ENCODE measurements at places on chromosomes 6 and 20.
A peak's percentile ranks its signal among the peaks of the same experiment; 100 is the strongest.

- no peak for DNase-seq
These were observed 19.9 kb upstream of the KHDC1 start for GRCh38 chr6:73282871-73283270.

DNA sequence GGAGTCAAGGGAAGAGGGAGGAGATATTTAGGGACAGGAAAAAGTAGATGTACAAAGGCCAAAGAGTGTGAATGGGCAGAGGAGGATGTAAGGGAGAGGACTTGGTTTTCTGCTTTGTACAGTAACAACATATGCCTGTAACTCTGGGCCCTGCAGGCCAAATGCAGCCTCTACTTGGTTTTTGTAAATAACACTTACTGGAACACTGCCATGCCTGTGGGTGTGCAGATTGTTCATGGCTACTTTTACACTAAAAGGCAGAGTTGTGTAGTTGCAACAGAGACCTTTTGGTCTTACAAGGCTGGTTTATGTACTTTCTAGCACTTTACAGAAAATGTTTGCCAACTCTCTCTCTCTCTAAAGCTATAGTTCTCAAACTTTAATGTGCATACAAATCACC, 157.1 kb downstream of the PHACTR1 start:
- DNase-seq, result no peak

DNA sequence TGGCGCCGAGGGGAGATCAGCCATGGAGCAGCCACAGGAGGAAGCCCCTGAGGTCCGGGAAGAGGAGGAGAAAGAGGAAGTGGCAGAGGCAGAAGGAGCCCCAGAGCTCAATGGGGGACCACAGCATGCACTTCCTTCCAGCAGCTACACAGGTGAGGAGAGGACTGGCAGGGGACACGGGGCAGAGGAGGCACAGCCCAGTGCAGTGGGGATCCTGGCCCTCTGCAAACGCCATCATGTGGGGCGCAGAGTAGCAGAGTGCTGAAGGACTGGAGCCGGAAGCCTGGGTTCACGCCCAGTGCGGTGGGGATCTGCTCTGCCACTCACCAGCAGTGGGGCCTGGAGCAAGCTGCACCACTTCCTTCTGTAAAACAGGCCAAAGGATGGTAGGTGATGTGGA, 41.1 kb upstream of the FANCE start:
- DNase-seq, result no peak

DNA sequence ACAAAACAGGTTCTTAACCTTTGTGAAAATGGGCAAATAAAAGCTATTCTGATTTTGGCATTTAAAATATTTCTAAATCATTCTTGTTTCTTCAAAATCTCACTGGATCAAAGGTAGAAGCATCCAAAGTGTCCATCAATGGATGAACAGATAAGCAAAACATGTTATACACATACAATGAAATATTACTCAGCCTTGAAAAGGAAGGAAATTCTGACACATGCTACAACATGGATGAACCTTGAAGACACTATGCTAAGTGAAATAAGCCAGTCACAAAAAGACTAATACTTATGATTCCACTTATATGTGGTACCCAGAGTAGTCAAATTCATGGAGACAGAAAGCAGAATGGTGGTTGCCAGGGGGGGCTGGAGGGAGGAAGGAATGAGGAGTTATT, 45.9 kb downstream of the SNX14 start:
- DNase-seq, result no peak

GRCh38 chr6:166293731-166294584, 14.2 kb downstream of the PRR18 start:
- no peak for DNase-seq

GRCh38 chr20:33423141-33423834, 20.3 kb downstream of the SNTA1 start:
- DNase-seq, result peak; percentile 95

- no peak for DNase-seq
These were observed 37.9 kb downstream of the PRDM1 start for GRCh38 chr6:106124015-106124414.

- DNase-seq, result no peak
These were observed 222.6 kb upstream of the HDDC2 start for GRCh38 chr6:125524356-125524755.

- no peak for DNase-seq
These were observed 107.4 kb downstream of the PREX1 start for GRCh38 chr20:48720256-48720985.

DNA sequence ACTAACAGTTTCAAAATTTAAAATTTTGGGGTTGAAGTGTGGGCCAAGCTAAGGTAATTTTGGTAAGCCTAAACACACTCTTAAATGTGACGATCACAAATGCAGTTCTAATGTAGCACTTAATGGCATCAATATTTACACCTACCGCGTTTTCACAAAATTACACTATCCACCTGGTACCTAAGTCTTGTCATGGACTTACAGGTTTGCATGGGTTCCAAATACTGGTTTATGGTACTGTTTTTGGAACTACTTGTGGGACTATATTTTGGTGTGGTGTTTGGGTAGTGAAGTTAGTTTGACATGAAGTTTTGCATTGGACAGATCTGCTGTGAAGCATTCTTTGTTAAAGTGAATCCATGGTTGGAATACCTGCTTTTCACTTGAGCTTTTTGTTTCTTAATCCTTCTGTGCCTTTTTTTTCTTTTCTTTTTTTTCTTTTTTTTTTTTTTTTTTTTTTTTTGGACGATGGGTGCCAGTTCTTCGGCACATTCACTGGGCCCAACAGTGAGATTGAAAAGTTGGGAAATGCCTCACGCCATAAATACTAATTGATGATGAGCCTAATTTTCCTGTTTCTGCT, 6.5 kb downstream of the SRSF3 start:
- DNase-seq, result no peak

DNA sequence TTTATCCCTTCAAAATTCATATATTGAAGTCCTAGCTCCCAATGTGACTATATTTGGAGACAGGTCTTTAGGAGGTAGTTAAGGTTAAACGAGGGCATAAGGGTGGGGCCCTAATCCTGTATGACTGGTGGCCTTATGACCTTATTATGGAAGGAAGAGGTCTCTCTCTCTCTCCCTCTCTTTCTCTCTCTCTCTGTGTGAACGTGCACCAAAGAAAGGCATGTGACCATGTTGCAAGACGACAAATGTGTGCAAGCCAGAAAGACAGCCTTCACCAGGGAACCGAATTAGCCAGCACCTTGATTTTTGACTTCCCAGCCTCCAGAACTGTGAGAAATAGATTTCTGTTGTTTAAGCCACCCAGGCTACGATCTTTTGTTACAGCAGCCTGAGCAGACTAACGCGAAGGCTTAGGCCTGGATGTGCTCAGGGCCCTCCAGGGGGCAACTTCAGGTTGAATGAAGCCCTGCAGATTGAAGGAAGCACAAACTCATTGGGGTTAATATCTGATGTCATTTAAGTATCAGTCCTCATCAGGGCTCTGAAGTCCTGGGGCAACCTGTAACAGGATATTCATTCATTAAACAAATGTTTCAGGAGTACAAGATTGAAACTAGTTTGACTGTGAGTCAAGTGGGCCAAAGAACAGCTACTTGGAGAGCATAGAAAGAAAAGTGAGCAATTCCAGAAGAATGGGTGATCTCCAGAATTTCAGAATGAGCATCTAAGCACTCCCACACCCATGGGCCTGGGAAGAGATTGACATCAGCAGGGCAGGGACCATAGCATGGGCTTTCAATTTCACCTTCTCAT, 157.4 kb upstream of the TNFAIP3 start:
- no peak for DNase-seq

GRCh38 chr6:86943819-86944407, 6.6 kb downstream of the HTR1E start:
- no peak for DNase-seq

DNA sequence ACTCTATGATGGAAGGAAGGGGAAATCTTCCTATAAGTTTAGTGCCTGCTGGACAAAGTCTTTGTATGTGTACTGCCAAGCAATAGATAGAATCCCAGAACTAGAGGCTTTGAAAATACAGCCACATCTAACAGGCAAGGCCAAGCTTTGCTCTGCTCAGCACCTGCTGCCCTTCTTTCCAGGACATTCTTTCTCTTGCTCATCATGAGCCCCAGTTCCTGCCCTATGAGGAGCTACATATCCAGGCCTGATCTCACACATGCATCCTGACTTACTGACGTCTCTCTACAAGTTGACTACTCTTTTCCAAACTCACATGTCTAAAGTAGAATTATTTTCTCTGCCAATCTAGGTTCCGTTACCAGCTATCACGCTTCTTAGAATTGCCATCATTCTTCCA, 64.5 kb upstream of the ENPP5 start:
- DNase-seq, result no peak

- DNase-seq, result no peak
These were observed 54.7 kb downstream of the GFOD1 start for GRCh38 chr6:13432526-13433184.

GRCh38 chr6:87093199-87093598, 1.7 kb downstream of the CGA start:
- no peak for DNase-seq

DNA sequence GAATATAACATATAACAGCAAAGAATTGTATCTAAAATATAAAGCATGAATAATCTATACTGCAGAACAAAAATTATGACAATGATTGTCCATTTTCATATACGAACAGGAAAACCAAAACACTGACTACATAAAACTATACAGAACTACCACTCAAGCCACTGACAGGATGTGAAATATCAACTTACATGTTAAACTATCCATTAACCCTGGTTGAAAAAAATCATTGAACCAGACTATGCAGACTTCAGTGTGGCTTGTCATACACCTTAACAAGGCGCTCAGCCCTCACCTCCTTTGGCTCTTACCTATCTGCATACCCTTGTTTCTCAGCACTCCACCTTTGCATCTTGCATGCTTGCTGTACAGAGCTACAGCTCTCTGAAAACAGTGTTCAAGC, 34.9 kb downstream of the ASCC3 start:
- no peak for DNase-seq

DNA sequence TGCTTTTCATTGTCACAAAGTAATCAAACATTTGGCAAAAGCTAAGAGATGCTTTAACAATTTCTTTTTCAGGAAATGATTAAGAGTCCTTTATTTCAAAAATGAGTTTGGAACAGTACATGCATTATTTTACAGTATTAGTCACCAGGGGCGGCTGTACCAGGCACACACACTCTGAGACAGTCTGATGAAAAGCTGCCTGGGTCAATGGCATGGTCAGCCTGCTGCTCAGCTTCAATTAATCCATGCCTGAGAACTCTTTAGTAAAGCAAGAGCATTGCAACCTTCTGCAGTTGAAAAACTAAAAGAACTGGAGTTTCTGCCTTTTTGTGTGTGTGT, 105.5 kb downstream of the TULP4 start:
- no peak for DNase-seq

DNA sequence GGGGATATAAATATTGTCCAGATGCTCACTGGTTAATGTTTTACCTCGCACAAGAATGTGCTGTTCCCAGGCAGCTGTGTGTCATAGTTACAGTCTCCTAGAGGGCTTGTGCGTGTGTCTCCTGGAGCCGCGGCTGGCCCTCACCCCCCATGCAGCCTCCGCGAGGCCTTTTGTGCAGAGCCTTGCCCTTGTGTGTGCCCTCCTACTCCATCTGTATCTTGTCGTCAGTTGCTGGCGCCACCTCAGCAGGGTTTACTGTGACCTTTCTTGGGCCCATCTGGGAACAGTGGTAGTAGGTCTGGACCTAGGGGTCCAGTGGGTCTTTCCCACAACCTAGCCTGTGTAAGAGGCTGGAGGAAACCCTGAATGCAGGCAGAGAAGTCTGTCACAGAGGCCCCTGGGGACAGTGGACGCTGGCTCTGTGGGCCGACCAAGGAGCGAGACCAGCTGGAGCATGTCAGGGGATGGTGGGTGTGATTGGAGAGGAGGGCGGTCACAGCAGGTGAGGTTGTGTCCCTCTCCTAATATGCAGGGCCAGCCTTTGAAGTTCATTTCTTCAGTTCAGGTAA, 35.2 kb downstream of the PPP1R14C start:
- DNase-seq, result no peak

DNA sequence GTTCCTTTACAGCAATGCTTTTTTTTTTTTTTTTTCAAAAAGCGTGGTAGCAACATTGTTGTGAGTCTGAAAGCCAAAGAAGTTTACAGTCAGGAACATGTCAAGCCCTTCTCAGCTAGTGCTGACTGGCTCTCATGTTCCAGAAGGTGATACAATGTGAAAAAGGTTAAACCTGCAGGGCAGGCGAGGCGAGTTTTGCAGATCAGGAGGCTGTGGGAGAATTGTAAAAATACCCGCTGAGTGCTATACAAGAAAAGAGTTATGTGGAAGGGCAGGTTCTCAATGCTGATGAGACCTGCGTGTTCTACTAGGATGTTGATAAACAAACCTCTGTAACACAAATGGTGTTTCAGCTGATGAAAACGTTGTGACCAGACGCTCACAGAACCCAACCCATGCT, 30.9 kb upstream of the RPP40 start:
- no peak for DNase-seq

GRCh38 chr6:47276377-47276776, 33.3 kb downstream of the TNFRSF21 start:
- no peak for DNase-seq

DNA sequence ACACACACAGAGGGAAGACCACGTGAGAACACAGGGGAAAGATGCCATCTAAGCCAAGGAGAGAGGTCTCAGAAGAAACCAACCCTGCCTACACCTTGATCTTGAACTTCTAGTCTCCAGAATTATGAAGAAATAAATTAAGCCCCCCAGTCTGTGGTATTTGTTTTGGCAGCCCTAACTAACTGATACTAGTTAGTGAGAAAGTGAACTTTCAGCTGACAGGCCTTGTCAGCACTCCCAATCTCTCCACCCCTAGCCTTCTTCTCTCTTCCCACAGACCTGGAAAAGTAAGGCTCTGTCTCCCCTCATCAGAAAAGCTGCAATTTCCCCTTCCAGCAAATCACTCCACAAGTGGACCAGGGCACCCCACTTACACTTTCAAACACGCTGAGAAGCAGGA, 108.6 kb upstream of the CDYL start:
- DNase-seq, result no peak

DNA sequence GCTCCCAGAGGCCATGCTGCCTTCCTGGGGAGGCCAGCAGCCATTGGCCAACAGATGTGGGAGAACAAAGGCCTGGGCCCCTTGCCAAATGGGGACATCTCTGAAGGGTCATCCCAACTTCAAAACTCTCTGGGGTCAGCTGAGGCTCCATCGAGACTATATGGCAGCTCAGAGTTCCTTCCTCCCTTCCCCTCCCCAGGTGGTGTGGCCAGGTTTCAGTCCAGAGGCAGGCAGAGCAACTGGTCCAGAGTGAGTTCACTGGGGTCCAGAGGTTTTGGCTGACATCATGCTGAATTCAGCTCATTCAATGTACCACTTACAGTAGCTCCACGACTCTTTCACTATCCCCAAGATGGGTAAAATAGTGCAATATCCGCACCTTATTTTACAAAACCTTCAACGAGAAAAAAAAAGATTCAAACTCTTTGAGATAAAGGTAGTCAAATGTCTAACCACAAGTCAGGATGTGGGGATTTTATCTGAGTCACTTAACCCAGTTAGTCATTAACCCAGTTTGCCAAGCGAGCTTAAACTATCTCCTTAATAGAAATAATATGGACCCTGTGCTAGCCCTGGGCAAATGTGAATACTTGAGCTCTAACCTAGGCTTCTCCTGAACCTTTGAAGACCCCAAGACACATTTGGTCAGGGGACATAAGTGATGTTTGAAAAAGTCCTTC, 108.4 kb upstream of the PLEKHG1 start:
- DNase-seq, result no peak

Measured in HS-27A (cell line).